ENCODE measurements at places on chromosomes 1 and 21.

DNA sequence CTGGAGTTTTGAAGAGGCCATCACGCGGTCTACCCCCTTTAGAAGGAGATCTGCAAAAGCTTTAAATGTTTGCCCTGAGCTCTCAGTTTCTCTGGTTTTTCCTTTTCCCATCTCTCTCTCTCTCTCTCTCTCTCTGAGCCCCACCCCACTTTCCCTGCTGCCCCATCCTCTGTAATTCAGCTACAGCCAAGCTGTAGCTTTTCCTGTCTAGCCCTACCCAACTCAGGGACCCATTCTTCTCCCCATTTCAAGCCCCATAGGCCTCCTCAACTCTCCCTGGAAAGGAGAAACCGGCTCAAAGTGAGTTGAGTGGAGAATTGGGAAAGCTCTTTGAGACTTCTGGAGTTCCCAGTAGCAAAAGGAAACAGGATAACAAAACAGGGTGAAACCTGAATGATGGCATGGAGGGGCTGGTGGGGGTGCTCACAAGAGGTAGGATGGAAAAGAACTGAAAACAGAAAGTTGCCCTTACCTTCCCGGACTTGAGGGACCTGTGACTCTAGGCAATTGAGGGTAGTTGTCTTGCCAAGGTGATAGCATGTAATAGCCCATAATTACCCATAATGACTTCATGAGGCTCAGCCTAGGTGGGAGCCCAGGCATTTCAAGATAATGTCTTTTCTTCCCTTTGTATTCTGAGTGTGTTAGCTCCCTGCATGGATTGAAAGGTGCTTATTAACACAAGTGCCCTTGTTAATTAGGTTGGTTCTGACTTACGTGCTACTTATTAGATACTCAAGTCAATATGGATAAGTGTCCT lies 84.9 kb downstream of the SLC16A1 start:
- H3K27ac ChIP-seq: no peak overlapping the region
- H3K36me3 ChIP-seq: no peaks in the 10 kb centered on the region
- H3K4me1 ChIP-seq: no peaks in the 10 kb centered on the region
- no peak overlapping the region for H3K4me3 ChIP-seq
- DNase-seq: no peak

- H3K4me1 ChIP-seq: no peaks in the 10 kb centered on the region
- H3K4me3 ChIP-seq: no peak overlapping the region
- H3K27me3 ChIP-seq: no peaks in the 10 kb centered on the region
- DNase-seq: no peak
These were observed 2.7 kb upstream of the TMEM61 start for GRCh38 chr1:54977533-54978297.

DNA sequence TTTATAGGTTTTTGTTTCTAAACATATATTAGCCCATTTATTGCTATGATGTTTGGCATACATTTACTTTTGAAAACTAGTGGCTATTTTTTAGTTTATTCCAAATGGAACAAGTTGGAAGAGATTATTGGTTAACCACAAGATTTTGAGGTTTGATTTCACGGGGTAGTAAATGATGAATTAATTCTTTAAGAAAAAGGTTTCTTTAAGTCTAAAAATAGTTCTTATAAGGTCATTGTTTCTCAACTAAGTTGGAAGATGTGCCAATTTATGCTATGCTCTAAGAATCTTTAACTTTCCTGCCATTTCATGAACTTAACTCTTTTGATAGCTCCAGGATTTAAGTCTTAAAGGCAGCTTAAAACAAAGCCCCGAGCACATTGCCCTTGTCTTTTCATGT lies 183.8 kb downstream of the LMO4 start:
- no peak for DNase-seq
- H3K27me3 ChIP-seq: no peaks in the 10 kb centered on the region
- H3K4me1 ChIP-seq: no peaks in the 10 kb centered on the region
- no peak overlapping the region for H3K27ac ChIP-seq

GRCh38 chr1:75233302-75233929 lies 99.2 kb downstream of the LHX8 start:
- no peaks in the 10 kb centered on the region for H3K36me3 ChIP-seq
- peak; percentile 4 for DNase-seq
- H3K4me3 ChIP-seq: no peak overlapping the region
- H3K27ac ChIP-seq: no peak overlapping the region
- H3K27me3 ChIP-seq: no peaks in the 10 kb centered on the region

DNA sequence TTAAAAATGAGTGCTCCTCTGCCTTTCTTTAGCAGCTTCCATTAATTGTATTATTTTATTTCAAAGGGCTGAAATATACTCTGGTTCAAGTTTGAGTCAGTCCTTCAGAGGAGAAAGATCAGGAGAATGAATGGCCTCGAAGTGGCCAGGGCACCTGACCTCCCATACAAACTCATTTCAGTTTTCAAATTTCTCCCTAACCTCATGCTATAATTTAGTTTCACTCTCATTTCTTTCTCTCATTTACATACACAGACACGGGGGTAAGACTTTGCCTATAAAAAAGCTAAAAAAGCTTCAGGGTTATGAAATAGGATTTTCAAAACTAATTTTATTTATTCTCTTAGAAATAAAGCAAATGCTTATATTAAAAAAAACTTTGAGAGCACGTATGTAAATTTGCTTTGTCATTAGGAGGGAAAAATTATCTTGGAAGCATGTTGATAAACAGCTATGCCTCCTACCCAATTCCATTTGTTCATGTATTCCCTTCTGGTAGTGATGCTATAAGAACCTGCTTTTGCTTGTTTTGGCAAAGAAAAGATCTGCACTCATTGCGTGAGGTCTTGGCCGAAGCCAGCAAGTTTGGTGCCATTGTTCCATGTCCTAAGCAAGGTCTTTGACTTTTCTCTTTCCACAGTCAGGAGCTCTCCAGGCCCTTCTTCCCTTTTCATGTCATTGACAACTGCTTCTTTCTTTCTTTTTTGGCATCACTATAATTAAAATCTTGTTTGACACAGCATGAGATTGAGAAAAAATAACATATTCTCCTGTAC lies 80.4 kb upstream of the LRRC53 start:
- H3K27me3 ChIP-seq: no peaks in the 10 kb centered on the region
- no peak overlapping the region for H3K4me3 ChIP-seq
- H3K36me3 ChIP-seq: no peaks in the 10 kb centered on the region
- no peak for DNase-seq
- H3K4me1 ChIP-seq: no peaks in the 10 kb centered on the region

GRCh38 chr1:161914595-161914994 lies 109.1 kb downstream of the OLFML2B start:
- no peak overlapping the region for H3K4me3 ChIP-seq
- no peak for DNase-seq
- H3K4me1 ChIP-seq: peaks cover 19% of the 10 kb centered on the region
- H3K36me3 ChIP-seq: peaks cover 8% of the 10 kb centered on the region
- H3K27me3 ChIP-seq: no peaks in the 10 kb centered on the region

DNA sequence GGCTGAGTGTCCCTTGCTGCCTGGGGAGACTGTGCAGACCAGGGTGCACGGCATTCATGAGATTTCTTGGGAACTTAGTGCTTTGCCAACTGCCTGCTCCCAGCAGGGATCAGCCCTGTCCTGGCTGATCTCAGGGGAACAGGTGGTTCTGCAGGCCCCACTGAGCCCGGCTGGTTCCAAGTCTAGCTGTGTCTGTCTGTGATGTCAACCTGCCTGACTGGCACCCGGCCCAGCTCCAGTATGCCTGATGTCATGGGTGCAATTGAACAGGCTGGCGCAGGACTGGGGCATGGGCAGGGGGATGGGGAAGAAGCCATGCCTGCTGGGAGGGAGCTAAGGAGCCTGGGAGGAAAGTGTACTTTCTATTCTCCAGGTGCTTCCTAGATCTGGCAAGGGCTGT lies 227.1 kb downstream of the GRIK3 start:
- H3K36me3 ChIP-seq: no peaks in the 10 kb centered on the region
- no peak for DNase-seq
- H3K4me1 ChIP-seq: no peaks in the 10 kb centered on the region
- peaks cover 2% of the 10 kb centered on the region for H3K27me3 ChIP-seq
- no peak overlapping the region for H3K4me3 ChIP-seq

DNA sequence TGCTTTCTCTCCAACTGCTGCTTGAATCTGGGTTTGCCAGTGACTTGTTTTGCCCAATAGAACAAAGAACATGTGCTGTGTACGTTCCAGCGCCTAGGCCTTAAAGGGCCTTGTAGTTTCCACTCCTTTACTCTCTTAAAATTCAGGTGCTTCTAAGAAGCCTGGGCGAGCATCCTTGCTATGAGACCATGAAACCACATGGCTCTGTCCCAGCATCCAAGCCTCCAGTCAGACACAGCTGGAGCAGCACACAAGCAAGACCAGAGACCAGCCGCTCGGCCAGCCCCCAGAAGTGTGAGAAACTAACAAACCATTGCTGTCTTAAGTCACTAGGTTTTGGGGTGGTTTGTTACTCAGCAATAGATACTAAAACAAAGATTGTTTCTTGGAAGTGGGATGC lies 15.1 kb downstream of the PLEKHO1 start:
- H3K27ac ChIP-seq: peak overlapping the region; percentile 100
- H3K4me1 ChIP-seq: peaks cover 65% of the 10 kb centered on the region
- H3K4me3 ChIP-seq: peak overlapping the region; percentile 51

DNA sequence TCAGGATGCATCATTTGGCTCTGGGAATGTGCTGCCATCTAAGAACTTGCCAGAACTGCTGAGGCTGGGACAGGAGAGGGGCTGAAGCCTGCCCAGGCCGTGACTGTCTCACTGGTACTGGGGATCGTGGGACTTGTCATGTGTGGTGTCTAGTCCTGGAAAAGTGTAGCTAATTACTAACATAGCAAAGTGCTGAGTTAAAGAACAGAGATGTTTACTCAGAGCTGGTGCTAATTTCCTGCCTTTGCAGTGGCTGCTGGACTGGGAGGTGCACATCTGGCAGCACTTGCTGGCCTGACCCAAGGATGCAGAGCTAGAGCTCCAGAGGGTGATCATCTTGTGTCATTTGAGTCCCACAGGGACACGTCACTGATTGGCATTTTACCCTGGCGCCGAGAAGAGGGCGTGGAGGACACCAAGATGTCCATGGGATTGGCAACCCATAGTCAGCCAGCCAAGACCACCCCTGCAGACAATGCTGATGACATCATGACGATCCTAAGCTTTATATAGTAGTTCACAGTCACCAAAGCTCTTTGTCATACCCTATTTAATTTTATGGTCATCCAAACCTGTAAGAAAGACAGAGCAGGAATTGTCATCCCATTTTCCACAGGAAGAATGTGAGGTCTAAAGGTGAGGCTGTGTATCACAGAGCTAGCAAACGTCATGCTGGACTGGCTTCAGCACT lies 110.1 kb upstream of the SLC44A3 start:
- H3K4me3 ChIP-seq: no peak overlapping the region
- H3K36me3 ChIP-seq: no peaks in the 10 kb centered on the region
- DNase-seq: no peak
- H3K4me1 ChIP-seq: peaks cover 11% of the 10 kb centered on the region

DNA sequence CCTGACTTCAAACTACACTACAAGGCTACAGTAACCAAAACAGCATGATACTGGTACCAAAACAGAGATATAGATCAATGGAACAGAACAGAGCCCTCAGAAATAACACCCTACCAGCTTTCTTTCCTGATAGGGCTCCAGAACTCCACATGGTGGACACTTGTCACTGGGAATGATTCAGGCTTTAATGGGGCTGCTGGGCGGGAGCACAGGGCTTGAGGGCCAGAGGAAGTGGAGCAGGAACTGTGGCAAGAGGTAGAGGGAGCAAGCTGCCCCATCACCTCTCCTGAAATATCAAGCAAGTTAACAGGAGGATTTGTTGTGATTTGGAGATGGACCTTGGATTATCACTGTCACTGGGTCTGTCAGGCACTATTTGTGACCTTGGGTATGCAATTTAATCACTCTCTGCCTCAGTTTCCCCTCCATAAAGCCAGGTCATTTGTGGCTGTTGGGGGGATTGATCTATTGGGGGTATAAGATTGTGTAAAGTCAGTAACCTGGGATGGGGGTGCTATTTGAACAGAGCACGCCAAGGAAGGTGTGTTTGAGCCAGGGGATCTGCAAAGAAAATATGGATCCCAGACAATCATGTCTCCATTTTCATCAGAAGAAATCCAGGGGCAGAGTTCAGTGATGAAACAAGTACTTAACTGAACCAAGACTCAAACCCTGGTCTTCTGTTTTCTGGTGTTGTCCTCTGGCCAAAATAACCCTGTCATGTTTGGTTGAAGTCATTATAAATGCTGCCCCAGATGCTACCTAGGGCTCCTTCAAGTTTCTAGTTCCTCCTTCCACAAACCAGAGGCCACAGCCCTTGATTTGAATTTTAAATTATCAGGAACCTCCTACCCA lies 25.2 kb downstream of the ETS2 start:
- no peaks in the 10 kb centered on the region for H3K36me3 ChIP-seq
- H3K4me3 ChIP-seq: no peak overlapping the region

DNA sequence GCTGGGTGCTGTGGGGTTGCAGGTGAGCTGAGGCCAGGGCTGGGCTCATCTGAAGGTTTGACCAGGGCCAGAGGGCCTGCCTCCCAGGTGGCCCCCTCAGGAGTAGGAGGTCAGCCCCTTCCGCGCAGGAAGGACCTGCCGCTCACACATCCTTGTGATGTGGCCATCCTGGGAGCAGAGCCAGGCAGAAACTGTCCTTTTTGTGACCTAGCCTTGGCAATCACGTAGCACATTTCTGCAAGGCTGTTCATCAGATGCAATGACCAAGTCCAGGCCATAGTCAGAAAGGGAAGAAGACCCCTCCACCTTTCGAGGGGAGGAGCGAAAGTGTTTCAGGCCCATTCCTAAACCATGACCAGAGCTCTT lies 55.5 kb upstream of the TRAPPC10 start:
- H3K36me3 ChIP-seq: peaks cover 25% of the 10 kb centered on the region
- H3K4me3 ChIP-seq: no peak overlapping the region
- peak overlapping the region; percentile 41 for H3K27ac ChIP-seq
- DNase-seq: no peak

DNA sequence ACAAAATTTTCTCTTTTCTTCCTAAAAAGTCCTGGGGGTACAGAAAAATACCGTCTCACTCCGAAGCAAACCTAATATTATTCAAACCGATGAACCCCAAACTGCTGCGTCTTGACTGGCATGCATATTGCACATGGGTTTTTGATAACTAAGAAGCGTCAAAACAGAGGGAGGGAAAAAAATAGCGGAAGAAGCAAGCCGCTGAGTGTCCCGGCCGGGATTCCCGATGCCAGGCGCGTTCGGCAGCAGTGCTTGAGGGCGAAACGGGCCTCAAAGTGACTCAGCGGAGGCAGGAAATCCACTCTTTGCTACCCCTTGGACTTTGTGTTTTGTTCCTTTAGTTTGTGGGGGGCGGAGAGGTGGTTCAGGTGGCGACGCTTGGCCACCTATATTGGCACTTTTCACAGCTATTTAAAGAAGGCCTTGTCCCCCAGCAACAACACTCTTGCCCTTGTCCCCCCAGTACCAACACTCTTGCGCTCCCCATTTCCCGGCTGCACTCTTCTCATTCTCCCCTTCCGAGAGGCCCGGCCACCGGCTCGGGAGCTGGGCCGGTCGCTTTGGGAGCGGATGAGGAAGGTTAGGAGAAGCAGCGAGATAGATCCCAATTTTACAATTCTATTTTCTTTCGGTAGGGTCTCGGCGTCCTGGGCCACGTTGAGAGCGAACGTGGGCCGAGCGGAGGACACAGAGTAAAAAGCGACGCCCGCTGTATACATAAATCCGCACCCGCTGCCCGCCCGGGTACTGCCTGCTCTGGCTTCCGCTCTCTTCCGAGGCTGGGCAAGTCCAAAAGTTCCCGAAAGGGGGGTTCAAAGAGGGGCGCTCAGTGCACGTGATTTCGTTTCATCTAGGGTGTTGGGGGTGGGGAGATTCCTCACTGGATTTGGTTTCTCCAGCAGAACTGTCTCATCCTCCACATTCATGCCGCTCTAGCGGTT lies 2.5 kb downstream of the LMX1A start:
- no peaks in the 10 kb centered on the region for H3K4me1 ChIP-seq
- peaks cover 14% of the 10 kb centered on the region for H3K27me3 ChIP-seq
- H3K36me3 ChIP-seq: no peaks in the 10 kb centered on the region
- DNase-seq: no peak

Data from GM12878 (cell line).